ENCODE measurements at places on chromosomes 1 and 21.

GRCh38 chr1:182054698-182055326, 6.7 kb downstream of the ZNF648 start:
- peak; percentile 66 for DNase-seq

- no peak for DNase-seq
These were observed 41.7 kb downstream of the DISP3 start for GRCh38 chr1:11520531-11521233.

DNA sequence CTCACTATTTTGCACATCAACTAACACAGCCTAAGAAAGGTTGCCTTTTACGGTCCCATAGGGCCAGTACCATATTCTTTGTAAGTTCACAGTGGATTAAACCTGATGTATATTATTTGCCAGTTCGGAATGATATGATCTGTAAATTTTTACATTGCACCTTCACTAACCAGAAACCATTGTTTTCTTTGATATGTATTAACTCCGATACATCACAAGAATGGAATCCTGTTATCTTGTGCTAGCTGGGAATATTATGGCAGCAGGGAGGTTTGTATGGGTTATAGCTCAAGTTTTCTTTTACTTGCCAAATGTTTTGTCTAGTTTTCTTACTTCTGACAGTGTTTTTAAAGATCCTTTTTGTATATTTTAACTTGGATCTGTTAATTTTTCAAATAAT, 51.4 kb upstream of the S1PR1 start:
- DNase-seq = no peak

DNA sequence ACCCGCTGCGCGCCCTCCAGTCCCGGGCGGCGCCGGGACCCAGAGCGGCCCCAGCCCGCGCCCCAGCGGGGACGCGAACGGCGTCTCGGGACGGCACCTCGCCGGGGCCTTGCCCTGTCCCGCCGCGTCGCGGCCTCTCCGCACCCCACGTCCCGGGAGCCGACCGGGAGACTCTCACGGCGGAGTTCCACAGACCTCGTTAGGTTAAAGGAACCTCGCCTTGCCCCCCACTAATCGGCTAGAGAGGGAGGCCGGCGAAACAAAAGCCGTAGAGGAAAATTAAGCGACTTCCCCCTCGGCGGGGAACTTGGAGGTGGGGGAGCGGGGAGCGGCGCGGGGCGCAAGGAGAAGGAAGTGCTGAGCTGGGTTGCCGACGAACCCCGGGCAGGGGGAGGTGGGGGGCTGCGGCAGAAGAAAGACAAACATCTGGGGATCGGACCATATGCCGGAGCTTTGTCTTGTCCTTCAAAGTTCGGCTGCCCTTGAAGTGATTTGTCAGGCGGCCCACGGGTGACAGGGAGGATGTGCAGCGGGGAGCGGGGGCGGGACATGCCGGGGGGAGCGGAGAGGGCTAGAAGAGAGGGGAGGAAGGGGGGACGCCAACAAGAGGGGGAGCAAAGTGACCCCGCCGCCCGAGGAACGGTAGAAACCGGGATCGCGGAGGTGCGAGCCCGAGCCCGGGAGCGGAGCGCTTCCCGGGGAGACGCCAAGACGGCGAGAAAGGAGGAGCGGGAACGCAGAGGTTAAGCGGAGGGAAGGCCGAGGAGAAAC, 120.0 kb upstream of the RRP15 start:
- no peak for DNase-seq
